Glomerular endothelial cell (primary cell): ENCODE measurements at places on chromosomes 16 and 17.

DNA sequence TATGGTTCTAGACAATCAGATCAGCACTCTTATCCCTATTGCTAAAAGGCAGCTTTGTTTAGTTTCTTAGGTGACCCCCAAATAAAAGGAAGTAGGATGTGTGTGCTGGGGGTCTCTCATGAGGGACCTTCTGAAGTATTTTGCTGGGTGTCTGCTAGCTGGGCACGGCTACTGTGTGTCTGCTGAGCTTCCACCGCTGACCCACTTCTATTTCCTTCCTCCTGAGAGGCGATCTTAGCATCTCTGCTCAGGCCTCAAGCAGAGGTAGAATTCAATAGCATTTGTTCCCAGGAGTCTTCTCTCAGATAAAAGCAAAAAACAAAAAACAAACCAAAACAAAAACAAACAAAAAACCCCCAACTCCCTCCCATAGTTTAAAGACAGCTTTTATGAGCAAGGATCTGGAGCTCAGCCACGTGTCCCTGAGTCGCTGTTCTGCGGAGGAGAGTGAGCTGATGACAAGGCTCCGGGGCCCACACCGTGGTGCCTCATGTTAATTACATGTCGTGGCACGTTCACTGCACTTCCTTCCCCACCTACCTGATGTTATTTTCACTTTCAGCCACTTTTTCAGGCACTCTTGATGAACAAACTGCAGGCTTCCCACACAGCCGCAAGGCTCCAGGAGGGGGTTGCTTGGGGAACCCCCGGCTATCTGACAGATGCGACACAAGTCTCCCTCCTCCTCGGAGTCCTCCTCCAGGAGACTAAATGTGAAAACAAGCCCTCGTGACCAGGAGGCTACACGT lies 83.5 kb downstream of the MARCHF10 start:
- DNase-seq: no peak

DNA sequence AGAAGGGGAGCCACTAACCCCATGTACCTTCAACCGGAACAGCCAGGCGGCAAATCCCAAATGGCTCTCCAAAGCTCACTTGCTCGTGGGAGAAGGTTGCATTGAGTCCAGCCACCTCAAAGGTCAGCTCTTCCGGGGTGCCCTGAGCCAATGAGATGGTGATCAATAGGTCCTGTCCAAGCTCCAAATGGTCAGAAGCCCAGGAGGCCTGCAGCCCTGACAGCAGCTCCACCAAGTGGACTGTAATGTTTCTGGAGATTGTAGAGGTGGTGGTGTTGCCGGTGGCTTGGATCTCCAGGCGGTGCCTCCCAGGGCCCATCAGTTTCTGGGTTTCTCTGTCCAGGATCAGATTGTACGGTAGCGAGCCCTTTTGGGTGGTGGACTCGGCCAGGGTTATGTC lies 39.9 kb upstream of the BCO1 start:
- no peak for DNase-seq

DNA sequence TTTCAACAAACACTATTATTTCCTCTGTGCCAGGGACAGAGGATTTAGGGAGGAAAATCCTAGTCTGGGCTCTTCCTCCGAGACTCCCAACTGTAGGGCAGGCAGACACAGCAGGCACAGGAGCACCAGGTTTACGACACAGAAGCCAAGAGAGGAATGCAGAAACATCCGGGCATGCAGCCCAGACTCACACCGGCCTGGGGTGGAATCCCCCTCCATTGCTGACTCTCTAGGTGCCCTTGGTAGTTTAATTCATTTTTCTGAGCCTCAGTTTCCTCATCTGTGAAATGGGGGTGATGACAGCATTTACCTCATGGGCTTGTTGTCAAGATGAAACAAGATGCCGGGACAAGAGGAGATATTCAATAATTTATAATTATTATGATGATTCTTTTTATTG lies 14.9 kb downstream of the CA4 start:
- no peak for DNase-seq

GRCh38 chr16:2481676-2482075 lies 6.7 kb downstream of the TBC1D24 start:
- DNase-seq: no peak
